ENCODE measurements at places on chromosomes 1 and 21.

DNA sequence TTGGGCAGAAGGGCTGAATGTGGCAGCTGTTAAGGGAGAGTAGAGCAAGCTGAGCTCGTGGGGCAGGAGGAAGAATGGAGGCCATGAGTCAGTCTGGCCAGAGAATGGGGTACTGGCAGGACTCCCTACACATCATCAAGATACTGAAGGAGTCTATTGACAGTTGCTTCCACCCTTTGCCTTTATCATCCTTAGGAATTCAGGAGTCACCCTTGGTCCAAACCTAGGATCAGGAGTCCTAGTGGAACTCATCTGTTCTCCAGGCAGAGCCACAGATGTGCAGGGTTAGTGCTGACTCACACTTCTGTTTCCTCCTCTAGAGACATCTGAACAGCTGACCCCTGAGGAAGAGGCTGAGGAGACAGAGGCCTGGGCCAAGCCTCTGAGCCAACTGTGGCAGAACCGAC lies 18.7 kb upstream of the ST3GAL3 start:
- no peak for DNase-seq

GRCh38 chr1:3231826-3232225 lies 162.8 kb downstream of the PRDM16 start:
- DNase-seq, result no peak

GRCh38 chr21:32131960-32132359 lies 146.9 kb downstream of the MIS18A start:
- no peak for DNase-seq

- no peak for DNase-seq
Measured at GRCh38 chr1:193513032-193513431, 326.6 kb upstream of the B3GALT2 start.

- no peak for DNase-seq
Measured at GRCh38 chr1:59383963-59384362, 87.1 kb downstream of the FGGY start.

- DNase-seq, result no peak
Measured at GRCh38 chr1:201015551-201016091, 7.9 kb downstream of the KIF21B start.

- no peak for DNase-seq
Measured at GRCh38 chr1:214466403-214467077, 84.9 kb downstream of the PTPN14 start.

- DNase-seq, result no peak
Measured at GRCh38 chr1:73755649-73756048, 442.3 kb downstream of the LRRIQ3 start.

DNA sequence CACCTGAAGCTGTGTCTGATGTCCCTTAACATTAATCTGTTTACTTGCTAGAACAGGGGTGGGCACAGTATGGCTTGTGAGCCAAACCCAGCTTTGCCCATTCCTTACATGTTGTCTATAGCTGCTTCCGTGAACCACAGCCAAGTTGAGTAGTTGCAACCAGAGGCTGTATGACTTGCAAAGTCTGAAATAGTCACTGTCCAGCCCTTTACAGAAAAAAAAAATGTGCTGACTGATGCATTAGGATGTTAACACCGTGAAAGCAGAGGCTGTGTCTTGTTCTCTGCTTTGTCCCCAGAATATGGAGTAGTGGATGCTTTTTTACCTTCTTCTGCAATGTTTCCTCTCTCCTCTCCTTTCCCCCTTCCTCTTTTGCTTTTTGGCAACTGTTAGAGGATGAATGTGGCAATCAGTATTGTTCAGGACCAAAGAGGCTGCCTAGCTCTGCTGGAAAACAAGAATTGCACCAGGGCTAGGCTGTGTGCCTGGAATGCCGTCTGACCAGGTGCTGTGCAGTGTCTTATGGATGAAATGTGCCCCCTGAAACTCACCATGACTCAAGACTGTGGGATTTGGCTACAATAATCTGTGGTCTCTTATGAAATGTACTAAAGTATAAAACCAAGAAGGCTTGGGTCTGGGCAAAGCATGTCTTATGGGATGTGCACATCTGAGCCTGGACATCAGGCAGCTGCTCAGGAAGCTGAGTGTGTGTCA lies 79.6 kb upstream of the GCLM start:
- no peak for DNase-seq

DNA sequence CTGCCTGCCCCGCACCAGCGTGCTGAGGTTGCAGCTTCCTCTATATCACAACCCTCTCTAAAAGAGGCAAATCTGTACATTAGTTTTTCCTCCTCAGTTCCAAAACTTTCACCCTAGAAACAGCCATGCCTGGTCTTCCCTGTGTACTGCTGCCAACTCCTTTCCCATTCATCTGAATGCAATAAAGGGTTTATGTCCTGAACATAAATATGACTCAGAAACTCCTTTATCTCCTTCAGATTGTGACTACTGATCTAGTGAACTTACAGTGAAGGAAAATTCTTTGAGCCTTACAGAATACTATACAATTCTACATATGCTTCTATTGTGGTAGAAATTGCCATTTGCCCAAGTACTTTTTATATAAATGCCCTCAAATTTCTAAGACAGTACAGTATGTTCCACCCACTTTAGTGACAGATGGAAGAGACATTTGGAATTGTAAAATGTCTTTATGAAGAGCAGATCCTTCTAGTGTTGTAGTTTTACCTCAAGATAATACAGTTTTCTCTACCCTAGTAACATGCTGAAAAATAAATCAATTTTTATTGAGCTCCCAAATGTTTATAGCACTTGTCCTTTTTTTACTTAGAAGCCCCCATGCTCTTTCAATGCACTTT lies 345.1 kb upstream of the SNX7 start:
- no peak for DNase-seq

DNA sequence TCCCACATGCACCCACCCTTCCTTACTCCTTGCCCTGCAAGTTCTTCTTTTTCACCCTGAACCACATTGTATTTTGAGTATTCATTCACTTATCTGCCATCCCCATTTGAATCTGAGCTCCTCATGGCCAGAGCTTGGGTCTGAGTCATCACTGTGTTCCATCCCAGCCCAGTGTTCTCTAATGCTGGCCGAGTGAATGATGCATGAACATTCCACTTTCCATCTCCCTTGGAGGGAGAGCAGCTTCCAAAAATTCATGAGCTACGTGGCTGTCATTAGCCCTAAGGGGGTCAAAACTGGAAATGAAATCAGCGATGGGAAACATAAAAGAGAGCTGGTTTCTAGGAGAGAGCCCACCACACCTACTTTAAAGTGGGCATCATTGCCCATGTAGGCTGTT lies 187.0 kb upstream of the USP24 start:
- no peak for DNase-seq

- DNase-seq, result no peak
Measured at GRCh38 chr1:154908937-154909336, 27.6 kb downstream of the PMVK start.

DNA sequence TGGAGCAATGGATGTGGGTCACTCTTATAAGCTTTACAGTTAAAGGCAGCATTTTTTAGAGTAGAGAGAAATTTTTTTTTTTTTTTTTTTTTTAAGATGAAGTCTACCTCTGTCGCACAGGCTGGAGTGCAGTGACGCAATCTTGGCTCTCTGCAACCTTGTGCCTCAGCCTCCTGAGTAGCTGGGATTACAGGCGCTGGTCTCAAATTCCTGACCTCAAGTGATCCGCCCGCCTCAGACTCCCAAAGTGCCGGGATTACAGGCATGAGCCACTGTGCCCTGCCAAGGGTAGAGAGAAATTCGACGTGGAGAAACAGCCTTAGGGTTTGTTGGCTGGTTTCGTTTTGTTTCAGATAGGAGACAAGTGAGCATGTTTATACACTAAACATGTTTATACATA lies 594.2 kb upstream of the ADAMTS5 start:
- no peak for DNase-seq

DNA sequence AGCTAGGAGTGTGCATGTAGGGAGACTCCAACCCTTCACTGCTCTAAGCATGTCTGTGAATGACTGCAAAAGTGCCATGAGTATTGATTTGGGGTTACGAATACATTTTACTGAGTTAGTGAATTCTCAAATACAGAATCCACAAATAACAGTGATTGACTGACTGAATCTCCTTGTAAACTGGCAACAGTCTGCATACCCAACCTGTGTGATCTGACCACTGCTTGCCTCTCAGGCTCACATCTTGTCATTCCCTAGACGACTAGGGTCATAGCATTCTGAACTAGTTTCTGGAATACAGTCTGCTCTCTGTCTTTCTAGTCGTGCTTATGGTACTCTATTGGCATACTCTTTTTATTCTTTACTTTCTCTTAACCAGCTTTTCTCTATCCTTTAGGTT lies 7.4 kb downstream of the RRP15 start:
- no peak for DNase-seq

DNA sequence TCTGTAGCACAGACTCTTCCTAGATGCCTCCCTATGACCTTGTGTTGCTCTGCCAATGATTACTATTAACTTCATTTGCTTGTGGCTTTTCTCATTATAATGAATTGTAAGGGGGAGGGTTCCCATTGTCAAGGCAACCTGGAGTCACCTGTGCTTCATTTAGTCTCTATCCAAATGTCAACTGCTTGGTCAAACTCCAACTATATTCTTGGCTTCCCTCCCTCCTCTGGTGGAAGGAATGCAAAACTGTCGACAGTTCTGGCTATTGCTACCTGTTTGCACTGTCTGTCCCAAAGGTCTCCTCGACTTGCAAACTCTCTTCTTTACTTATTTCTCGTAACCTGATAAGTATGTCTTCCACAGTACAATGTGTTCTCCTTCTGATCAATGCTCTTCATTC lies 100.3 kb downstream of the CACNA1E start:
- DNase-seq, result peak; percentile 87

- DNase-seq, result no peak
Measured at GRCh38 chr1:182802006-182802803, 12.6 kb downstream of the NPL start.

- peak; percentile 95 for DNase-seq
Measured at GRCh38 chr1:181424786-181425403, 58.4 kb upstream of the CACNA1E start.

- DNase-seq, result peak; percentile 8
Measured at GRCh38 chr1:198605406-198605805, 33.4 kb upstream of the PTPRC start.

GRCh38 chr1:62380181-62380580 lies 56.7 kb upstream of the USP1 start:
- DNase-seq, result no peak

GRCh38 chr1:149885339-149886120 lies 13.8 kb upstream of the BOLA1 start:
- DNase-seq, result peak; percentile 82

- no peak for DNase-seq
Measured at GRCh38 chr1:217687511-217687910, 56.4 kb downstream of the SPATA17 start.

DNA sequence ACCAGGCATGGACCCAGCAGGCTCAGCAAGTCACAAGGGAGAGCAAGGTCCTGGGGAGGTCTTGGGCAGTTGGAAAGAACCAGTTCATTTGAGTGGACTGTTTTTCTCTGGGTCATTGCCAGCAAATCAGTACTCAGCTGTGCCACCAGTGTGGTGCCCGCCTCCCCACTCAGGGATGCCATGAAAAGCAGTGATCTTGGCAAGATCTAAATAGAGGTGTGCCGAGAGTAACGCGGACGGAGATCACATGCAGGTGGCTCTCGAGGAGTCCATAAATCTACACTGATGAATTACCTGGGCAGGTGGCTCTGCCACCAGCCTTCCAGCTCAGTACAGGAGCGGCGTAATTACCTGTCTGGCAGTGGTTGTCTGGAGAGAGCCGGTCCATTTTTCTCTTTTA lies 642.2 kb downstream of the PTPRU start:
- DNase-seq, result no peak

GRCh38 chr1:224615861-224616755 lies at the start of gene CNIH3:
TSS of gene CNIH3 (plus strand) at chr1:224616317. CDS start at chr1:224617175, 858 bp downstream.
- peak; percentile 93 for DNase-seq

DNA sequence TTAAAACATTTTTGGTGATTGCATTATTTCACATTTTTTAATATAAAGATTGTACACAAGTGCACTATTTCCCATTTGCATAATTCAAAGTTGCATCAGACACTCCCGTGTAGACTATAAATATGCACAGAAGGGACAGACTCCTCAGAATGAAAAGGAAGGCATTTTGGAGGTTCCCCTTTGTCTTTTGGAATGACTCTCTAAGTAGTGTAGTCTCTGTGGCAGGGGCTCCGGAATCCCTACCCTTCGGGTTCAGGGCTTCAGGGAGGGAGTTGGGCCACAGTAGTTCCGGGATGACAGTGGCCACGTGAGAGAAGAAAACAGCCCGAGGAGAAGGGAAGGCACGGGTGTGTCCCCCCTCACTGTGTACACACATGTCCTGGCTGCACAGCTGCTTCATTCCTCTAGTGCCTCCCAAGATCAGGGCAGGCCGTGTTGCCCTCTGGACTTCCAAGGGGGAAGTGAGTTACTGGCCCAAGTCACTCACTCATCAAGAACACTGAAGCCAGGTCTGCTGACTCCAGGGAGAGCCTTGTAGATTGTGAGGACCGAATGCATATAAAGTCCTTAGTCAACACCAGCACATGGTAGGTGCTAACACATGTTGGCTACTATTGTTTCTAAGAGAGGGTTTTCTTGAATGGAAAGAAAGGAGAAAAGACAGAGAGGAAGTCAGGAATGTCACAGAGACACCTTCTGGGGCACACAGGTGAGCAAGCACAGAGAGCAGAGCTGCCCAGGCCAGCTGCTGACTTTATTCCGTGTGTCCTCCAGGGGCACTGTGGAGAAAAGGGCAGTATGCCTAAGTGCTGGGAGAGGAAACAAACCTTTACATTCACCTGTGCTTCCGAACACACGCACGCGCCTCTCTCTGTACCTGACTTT lies 39.8 kb downstream of the LHX4 start:
- DNase-seq, result peak; percentile 85

DNA sequence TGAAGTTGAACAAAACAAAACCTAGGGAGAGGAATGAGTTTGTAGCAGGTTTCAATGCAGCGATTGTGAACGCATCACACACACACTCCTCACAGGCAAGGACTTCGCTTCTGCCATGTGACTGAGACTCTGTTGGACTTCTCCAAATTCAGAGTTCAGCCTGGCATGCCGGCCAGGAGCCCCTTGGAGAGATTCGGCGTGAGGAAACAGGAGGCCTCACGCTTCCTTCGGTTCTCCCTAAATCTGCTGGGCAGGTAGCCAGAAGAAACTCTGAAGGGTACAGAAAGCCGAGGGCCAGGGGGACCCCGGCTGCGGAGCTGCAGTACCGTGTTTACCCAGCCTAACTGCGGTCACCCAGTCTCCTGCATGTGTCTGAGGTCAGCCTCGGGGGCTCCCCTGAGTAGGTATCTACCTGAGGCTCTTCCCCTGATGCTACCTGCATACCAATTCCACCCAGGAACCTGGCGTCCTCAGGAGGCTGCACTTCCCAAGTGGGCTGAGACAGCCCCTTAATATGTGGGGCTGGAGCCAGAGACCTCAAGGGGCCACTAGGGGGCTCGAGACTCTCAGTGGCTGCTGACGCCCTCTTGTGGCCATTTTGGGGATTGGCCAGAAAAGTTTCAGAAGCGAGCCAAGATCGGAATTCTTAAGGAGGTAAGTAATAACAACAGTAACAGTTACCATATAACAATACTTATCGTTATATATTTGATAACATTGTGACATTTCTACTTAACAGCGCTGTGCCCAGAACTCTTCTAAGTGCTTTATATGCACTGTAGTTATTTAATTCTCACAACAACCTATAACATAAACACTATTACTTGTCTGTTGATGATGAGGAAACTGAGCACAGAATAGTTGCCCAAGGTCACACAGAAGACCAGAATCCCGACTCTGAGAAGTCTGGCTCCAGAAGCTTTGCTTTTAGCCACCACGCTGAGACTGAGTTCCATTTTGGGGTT lies 2.7 kb upstream of the ANXA9 start:
- DNase-seq, result peak; percentile 97

GRCh38 chr1:75126611-75127101 lies 7.5 kb upstream of the LHX8 start:
- no peak for DNase-seq

Data from GM23338 (cell line).